ENCODE measurements at places on chromosomes 2 and 18.

DNA sequence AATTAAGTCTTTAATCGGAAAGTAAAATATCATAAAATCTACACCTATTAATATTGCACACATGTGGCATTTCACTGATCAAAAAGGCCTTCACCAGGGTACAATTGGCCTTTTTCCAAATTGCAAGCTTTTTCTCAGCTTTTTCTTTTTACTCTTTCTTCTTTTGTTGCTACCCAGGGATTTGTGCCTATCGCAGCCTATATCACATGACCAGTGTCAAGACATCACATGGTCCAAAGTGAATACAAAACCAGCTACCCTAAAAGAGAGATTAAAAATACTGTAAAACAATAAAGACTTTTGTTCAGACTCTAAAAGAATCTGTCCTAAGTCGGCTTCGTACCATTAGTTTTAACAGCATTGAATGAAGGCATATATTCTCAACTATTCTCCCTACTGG, 15.0 kb upstream of the OTX1 start:
- DNase-seq, result no peak

- DNase-seq, result no peak
Measured at GRCh38 chr2:24009367-24009679, 562 bp upstream of the MFSD2B start.

- peak; percentile 25 for DNase-seq
Measured at GRCh38 chr2:16142383-16143361, 202.3 kb downstream of the MYCN start.

- DNase-seq, result no peak
Measured at GRCh38 chr2:235606004-235606715, 112.3 kb downstream of the AGAP1 start.
